ENCODE measurements at places on chromosomes 3 and 15.

GRCh38 chr3:46561951-46562350 lies 4.2 kb downstream of the LRRC2 start:
- no peak for DNase-seq

- DNase-seq: no peak
These were observed 1.8 kb downstream of the CADPS start for GRCh38 chr3:62873451-62873760.

DNA sequence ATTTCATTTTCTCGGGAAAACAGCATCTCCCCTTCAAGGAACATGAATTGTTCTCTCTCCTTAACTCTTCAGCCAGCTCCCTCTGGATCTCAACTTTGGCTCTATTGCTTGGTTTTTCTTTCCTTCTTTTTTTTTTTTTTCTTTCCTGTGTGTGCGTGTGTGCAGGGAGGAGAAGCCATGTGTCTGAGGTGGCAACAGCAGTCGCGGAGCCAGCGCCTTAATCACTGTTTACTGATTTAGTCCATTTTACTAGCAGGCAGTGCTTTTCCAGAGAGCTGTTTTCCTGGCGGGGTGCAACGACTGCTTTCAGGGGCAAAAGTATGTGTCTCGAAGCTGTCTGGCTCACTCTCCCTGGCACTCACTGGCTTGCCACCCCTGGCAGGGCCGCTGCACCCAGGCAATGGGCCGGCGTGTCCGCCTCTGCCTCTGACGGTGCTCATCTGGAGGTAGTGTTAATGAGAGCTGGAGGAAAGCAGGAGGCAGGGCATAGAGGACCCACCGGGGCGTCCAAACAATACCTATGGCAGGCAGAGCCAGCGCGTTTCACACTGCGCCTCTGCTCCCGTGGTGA lies 835.4 kb upstream of the NR2F2 start:
- DNase-seq: no peak

DNA sequence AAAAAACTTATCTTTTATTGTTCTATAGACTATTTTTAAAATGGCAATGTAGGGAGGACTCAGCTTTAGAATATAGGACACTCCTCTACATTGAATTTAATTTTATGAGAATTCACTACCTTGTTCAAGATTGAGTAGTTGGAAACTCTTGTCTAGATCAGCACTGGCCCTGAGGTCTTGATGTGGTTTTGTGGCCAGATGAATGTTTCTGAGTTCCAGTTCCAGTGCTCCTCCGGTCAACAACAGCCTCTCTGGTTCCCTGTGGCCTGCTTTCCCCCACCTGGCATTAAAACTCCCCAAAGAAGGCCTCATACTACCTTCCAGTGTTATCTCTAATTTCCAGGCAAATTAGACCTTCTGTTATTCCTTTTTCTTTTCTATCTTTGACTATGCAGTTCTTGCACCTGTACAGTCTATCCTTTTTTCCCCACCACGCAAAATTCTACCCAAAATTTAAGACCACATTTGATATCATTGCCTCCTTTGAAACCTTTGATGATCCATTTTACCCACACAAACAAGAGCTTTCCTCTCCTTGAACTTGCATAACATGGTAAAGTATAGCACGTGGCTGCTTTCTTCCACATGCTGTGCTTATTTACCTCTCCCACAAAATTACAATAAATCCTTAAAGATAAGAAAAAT lies 9.6 kb upstream of the ANP32A start:
- DNase-seq: no peak

GRCh38 chr3:156742401-156742800 lies 68.0 kb downstream of the TIPARP start:
- DNase-seq: no peak

- no peak for DNase-seq
These were observed 415.1 kb upstream of the NECTIN3 start for GRCh38 chr3:110656394-110657025.

DNA sequence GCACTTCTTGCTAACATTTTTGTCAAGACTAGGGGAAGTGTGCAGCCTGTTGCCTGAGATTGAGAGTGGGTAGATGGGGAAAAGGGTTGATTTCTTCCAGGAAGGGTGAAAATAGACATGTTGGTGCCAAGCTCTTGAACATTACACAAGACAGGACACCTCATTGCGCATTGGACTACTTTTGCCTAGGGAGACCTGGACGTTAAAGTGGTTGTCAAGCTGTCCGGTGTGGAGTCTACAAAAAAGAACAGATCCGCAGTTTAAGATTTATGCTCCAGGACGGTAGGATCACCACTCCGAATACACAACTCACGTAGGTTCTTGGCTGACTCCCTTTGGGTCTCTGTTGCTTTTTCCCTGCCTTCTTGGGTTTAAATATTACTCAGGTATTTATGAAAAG lies 56.3 kb upstream of the LRIG1 start:
- DNase-seq: no peak

- DNase-seq: no peak
These were observed 127.9 kb upstream of the RARB start for GRCh38 chr3:25300141-25300540.

All from PC-9 (cell line).